PC-3 (cell line): ENCODE measurements at places on chromosomes 2 and 18. TPM values are rescaled to one million over a fixed set of nuclear protein-coding genes. Genes with fewer than 3 reads are reported as not detected.

- H3K27me3 ChIP-seq = no peaks in the 10 kb centered on the region
- no peak overlapping the region for H3K4me3 ChIP-seq
- no peaks in the 10 kb centered on the region for H3K36me3 ChIP-seq
- H3K4me1 ChIP-seq = no peaks in the 10 kb centered on the region
- H3K27ac ChIP-seq = no peak overlapping the region
- DNase-seq = peak; percentile 56
These were observed 656.8 kb downstream of the METTL4 start for GRCh38 chr18:1914489-1914888.

- peaks cover 17% of the 10 kb centered on the region for H3K4me1 ChIP-seq
- no peaks in the 10 kb centered on the region for H3K36me3 ChIP-seq
- DNase-seq = no peak
These were observed 181.3 kb downstream of the INHBB start for GRCh38 chr2:120526997-120527945.

HAAO gene
- total RNA-seq = not detected in 2 replicates

DNA sequence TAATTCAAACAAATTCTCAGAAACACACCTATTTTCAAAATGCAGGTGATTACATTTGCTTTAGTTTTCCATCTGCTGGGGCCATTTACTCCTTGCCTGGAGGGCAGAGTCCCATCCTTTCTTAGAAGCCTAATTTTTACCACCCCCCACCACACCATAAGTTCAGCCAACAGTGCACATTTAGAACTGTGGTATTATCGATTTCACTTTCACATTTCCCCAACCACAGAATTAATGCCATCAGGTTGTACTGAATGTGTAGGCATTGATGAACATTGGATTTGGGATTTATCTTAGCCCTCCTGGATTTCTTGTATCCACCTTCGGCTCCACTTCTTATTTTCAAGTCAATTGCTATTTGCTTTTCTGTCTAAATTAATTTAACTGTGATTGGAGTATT is 4.5 kb downstream of the SCYGR3 start:
- H3K4me1 ChIP-seq = no peaks in the 10 kb centered on the region
- H3K36me3 ChIP-seq = no peaks in the 10 kb centered on the region
- no peak overlapping the region for H3K27ac ChIP-seq

FHOD3 gene
- 18.1 and 32.2 TPM in 2 replicates for total RNA-seq

SH2D6 gene
- 0.12 TPM in 1 of 2 replicates, not detected in the other for total RNA-seq

- no peaks in the 10 kb centered on the region; the same call in 1 of the 2 replicates for H3K4me1 ChIP-seq
- H3K4me3 ChIP-seq = no peak overlapping the region
- no peaks in the 10 kb centered on the region for H3K36me3 ChIP-seq
- no peak overlapping the region for H3K27ac ChIP-seq
- DNase-seq = peak; percentile 33
These were observed 314.5 kb upstream of the MMADHC start for GRCh38 chr2:149902081-149902480.

DNA sequence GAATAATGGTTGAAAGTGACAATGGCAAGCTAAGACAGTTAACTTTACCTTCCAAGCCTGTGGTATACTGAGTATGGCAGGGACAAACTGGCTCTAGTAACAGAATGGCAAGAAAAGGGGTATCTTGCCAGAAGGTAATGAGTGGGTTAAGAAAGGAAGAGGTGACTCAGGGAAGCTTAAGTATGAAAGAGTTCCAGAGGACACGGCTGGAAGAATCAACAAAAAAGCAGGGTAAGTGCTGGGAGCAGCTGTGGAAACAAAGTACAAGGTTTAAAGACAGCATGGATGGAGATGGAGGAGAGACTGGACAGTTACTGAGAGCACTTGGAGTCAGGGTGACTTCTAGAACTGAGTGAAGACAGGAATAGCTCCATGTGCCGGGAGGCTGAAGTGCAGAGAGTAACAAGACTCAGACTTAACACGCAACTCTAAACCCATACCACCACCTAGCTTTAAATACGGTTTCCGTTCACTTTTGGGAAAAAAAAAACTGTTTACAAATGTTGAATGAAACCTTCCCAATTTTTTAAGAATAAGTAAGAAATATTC is 69.0 kb downstream of the REV1 start:
- no peak for DNase-seq
- peaks cover 12% of the 10 kb centered on the region for H3K4me1 ChIP-seq
- H3K27ac ChIP-seq = no peak overlapping the region
- no peak overlapping the region for H3K4me3 ChIP-seq

KLHL14 gene
- total RNA-seq = not detected in 2 replicates

- DNase-seq = no peak
- H3K4me1 ChIP-seq = no peaks in the 10 kb centered on the region
- H3K27me3 ChIP-seq = peaks cover 12% of the 10 kb centered on the region
- H3K27ac ChIP-seq = no peak overlapping the region
These were observed 274.0 kb downstream of the NDUFA10 start for GRCh38 chr2:239750929-239751678.

SIX3 gene
- total RNA-seq = 0.07 TPM in 1 of 2 replicates, not detected in the other

- no peak overlapping the region for H3K27ac ChIP-seq
- H3K4me3 ChIP-seq = no peak overlapping the region
- DNase-seq = no peak
- no peaks in the 10 kb centered on the region for H3K4me1 ChIP-seq
These were observed 650.4 kb downstream of the RNF144A start for GRCh38 chr2:7567646-7568045.

GRCh38 chr2:290090-290722 is 2.3 kb upstream of the ALKAL2 start:
- H3K27me3 ChIP-seq = peaks cover 18% of the 10 kb centered on the region
- peak overlapping the region; percentile 73 for H3K4me3 ChIP-seq
- H3K4me1 ChIP-seq = peaks cover 9% of the 10 kb centered on the region
- DNase-seq = peak; percentile 80
- no peaks in the 10 kb centered on the region for H3K36me3 ChIP-seq

GRCh38 chr2:54350426-54350825 is 94.4 kb upstream of the TSPYL6 start:
- no peak for DNase-seq
- no peak overlapping the region for H3K4me3 ChIP-seq
- no peaks in the 10 kb centered on the region for H3K36me3 ChIP-seq
- peaks cover 9% of the 10 kb centered on the region; the same call in 1 of the 2 replicates for H3K4me1 ChIP-seq

DNA sequence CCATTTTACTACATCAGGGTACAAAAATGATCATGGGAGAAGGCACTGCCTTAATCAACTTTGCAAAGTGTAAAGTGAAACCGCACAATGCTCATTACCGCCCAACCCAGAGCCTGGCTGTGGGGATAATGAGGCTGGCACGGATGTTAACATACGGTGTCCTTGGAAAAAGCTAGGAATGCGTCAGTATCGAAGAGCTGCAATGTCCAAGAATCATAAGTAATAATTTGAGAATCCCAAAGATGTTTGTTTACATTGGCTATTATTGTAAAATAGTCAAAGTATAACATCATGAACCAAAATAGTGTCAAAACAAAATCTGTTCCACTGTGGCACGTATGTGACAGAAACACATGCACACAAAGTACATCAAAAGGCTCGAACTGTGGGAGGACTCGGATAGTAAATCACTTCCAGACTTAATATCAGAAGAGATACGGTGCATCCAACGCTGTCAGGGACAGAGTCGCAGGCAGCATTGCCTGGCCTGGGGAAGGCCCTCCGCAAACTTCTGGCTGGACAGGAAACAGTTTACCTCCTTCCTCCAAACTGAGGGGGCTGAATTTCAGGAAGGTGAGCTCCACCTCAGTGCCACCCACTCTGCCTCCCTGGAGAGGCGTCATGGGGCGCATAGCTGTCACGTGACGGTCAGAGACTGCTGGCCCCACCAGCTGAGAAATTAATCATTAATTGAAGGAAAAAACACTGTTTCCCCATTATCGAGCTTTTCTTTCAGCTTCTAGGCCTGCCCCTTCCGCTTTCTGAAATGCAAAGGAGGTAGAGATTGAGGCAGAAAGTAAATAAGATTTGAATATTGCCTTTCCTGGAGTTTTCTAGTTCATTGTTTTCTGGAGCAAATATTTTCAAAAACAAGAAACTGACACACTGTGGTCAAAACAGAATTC is 1.8 kb upstream of the ID2 start:
- peaks cover 49% of the 10 kb centered on the region for H3K4me1 ChIP-seq
- H3K27me3 ChIP-seq = no peaks in the 10 kb centered on the region
- DNase-seq = peak; percentile 33
- no peaks in the 10 kb centered on the region for H3K36me3 ChIP-seq

DNA sequence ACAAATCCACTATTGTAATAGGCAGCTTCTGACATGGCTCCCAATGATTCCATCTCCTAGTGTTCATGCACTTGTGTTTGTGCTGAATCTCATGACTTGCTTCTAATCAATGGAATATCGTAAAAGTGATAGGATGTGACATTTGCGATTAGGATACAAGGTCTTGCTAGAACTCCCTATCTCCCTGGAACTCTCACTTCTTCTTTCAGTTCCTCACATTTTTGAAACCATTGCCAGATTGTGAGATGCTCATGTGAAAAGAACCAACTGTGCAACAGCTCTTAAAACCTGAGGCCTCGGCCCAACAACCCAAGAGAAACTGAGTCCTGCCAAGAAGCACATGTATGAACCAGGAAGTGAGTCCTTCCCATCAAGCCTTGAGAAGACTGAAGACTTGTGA is 226.9 kb upstream of the DTNA start:
- H3K36me3 ChIP-seq = no peaks in the 10 kb centered on the region
- no peaks in the 10 kb centered on the region for H3K27me3 ChIP-seq

- no peak overlapping the region for H3K27ac ChIP-seq
- H3K27me3 ChIP-seq = no peaks in the 10 kb centered on the region
- no peak overlapping the region for H3K4me3 ChIP-seq
- DNase-seq = peak; percentile 7
- no peaks in the 10 kb centered on the region for H3K36me3 ChIP-seq
These were observed 120.3 kb upstream of the ACAA2 start for GRCh38 chr18:49933530-49934128.

SLC5A7 gene
- total RNA-seq = 0.06 TPM in 1 of 2 replicates, not detected in the other

- no peak overlapping the region for H3K27ac ChIP-seq
- no peak overlapping the region for H3K4me3 ChIP-seq
- no peak for DNase-seq
These were observed 12.8 kb downstream of the REV1 start for GRCh38 chr2:99477054-99477453.

GRCh38 chr2:11869391-11869991 is 123.1 kb downstream of the LPIN1 start:
- no peak for DNase-seq
- H3K27me3 ChIP-seq = no peaks in the 10 kb centered on the region
- H3K27ac ChIP-seq = no peak overlapping the region
- H3K4me3 ChIP-seq = no peak overlapping the region

TTLL4 gene
- 21.0 and 32.9 TPM in 2 replicates for total RNA-seq

DNA sequence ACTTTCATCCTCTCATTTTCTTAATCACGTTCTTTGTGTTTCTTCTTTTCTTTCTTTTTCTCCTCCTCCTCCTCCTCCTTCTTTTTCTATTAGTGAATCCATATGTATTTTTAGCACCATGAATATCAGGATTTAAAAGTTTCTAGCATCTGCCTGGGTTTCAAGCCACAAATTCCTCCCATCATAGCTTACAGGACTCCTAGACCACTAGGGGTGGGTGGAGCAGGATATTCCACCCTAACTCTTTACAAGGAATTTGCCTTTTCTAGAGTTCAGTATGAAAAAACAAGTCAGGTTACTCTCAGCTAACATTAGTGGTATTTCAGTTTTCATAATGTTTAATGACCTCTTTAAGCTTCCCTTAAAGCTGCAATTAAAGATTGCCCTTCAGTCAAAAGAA is 19.1 kb upstream of the LRRTM1 start:
- DNase-seq = no peak
- no peak overlapping the region for H3K4me3 ChIP-seq
- no peak overlapping the region for H3K27ac ChIP-seq

REG1B gene
- not detected in 2 replicates for total RNA-seq

DNA sequence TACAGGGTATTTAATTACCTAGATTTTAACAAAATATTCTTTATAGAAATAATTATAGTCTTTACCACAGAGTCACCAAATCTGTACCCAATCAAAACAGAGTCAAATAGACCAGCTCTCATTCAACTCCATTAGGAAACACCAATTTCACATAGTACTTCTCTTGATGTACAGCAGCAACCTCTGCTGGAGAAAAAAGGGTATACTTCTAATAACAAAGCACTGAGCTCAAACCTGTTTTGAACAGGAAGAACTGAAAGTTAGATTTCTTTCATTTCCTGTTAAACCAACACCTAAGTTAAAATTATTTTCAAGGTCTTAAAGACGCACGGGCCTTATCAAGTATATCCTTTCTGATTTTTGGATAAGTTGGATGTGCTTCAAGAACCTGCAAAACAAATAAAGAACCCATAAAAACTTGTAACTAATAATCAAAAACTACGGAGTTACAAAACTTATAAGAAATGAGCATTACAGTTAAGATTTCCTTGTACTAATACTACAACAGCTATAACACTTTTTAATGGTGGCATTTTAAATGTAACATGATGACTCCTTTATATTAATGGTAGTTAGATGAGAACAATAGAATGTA is 79.0 kb downstream of the TTC21B start:
- peak overlapping the region; percentile 31 for H3K4me3 ChIP-seq
- DNase-seq = peak; percentile 93
- H3K36me3 ChIP-seq = no peaks in the 10 kb centered on the region
- peaks cover 10% of the 10 kb centered on the region for H3K4me1 ChIP-seq
- H3K27me3 ChIP-seq = no peaks in the 10 kb centered on the region

WDCP gene
- 5.6 and 11.5 TPM in 2 replicates for total RNA-seq
